Activated naive CD4-positive, alpha-beta T cell treated with anti-CD3 and anti-CD28 coated beads, Interleukin-2, amount 50 U/mL, for 16 hours (primary cell): ENCODE measurements at places on chromosomes 5 and 9.

- DNase-seq, result no peak
These were observed 36.0 kb upstream of the BARHL1 start for GRCh38 chr9:132546148-132547051.

DNA sequence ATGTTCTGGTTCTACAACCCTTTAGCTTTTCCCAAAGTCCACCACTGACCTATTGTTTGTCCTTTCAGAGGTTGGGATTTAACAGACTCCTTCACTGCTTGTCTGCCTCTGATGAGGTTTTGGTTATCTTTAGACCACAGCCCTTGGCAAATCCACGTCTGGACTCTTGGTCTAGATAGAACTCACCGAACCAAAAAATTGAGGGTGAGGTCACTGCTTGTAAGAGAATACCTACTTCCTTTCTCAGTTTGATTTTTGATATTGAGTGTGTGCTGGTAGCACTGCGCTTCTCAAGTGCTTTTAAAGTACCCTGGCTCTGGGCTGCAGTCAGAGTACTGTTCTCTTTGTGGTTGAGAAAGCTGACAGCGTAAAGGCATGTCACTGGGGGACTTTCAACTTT is 61.7 kb downstream of the JMY start:
- no peak for DNase-seq

- no peak for DNase-seq
These were observed 23.1 kb upstream of the ERCC6L2 start for GRCh38 chr9:95852059-95853032.

DNA sequence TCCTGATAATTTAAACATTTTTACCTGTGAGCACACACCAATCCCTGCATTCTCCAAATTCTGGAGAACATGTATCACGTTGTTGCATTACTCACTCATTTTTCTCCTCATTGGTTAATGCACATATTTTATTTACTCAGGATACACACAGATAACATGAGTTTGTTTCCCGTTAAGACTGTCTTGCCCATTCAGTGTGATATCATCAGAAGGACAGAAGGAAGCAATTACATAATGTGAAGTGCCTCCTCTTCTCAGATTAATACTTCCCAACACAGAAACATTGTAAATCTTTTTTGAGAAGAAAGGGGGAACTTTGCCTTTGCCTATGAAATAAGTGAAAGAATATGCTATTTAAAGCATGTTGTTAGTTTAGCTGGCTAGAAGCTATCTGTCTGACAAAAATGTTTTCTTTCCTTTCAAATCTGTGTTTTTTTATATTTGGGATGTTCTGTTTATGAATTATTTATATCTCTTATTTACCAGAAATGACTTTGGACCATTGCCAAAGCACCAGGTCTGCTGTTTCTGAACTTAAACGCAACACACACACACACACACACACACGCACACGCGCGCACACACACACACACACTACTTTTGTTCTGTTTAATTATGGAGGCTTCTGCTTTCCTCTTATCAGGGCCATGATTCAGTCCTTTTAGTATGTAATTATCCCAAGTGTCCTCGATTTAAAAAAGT is 186.5 kb downstream of the CHSY3 start:
- DNase-seq, result no peak

- no peak for DNase-seq
These were observed 144.9 kb downstream of the CDK5RAP2 start for GRCh38 chr9:120435091-120435490.

DNA sequence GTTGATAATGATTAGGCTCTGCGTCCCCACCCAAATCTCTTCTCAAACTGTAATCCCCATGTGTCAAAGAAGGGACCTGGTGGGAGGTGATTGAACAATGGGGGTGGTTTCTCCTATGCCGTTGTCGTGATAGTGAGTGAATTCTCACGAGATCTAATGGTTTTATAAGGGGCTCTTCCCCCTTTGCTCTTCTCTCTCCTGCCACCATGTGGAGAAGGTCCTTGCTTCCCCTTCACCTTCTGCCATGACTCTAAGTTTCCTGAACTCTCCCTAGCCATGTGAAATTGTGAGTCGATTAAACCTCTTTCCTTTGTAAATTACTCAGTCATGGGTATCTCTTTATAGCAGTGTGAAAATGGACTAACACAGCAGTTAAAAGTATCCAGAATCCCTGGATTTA is 715.2 kb upstream of the DMAC1 start:
- no peak for DNase-seq

DNA sequence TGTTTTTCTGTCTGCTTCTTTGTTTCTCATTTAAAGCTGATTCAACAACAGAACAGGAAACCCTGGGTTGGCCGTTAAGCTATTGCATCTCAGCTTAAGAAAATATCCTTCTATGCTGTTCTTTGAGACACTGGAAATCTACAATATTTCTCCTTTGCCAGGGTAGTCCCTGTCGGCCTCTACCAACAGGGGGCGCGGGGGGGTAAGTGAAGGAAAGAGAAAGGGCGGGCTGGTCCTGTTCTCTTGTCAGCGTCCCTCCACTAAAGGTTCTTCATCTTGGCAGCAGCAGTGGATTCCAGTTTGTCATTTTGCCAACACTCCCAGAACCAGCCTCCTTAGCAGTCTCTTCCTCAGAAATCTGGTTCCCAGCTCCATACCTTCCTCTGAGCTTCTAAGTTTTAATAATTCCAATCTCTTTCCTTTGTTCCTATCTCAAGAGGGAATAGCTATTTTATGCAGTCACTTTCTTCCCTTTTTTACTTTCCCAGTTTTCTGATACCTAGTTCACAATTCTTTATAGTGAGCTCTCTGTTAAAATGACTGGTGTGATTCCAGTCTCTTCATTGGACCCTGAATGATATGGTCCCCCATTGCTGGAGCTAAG is 222.3 kb downstream of the GLIS3 start:
- peak; percentile 26 for DNase-seq

DNA sequence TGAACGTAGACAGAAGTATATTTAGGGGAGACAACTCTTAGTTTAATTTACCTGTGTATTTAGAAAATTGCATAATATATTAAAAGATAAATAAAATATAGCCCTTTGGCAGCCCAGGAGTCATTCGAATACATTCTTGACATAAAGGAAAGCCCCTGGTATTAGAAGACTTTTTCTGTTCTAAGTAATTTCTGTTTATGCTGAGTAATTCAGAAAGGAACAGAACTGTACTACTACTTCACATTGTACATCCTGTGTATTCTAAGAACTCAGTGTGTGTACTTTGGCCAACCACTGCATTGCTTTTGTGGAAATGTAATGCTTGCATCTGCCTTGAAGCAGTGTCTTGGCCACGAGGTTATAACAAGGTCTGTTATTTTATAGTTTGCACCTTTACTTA is 136.4 kb downstream of the KDM4C start:
- no peak for DNase-seq

- DNase-seq, result no peak
These were observed 5.0 kb upstream of the IRX2 start for GRCh38 chr5:2756211-2757152.

- no peak for DNase-seq
These were observed 24.5 kb downstream of the PTGES2 start for GRCh38 chr9:128102861-128103588.

GRCh38 chr9:13088720-13089427 is 190.6 kb downstream of the MPDZ start:
- DNase-seq, result no peak

DNA sequence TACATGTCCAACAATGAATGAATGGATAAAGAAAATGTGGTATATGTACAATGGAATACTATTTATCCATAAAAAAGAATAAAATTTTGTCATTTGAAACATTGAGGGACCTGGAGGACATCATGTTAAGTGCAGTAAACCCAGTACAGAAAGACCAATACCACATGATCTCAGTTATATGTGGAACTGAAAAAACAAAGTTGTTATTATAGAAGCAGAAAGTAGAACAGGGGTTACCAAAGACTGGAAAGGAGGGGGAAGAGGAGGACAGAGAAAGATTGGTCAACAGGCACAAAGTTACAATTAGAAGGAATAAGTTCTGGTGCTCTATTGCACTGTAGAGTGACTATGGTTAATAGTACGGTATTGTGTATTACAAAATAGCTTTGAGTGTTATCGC is 233.8 kb downstream of the SEMA6A start:
- DNase-seq, result no peak

DNA sequence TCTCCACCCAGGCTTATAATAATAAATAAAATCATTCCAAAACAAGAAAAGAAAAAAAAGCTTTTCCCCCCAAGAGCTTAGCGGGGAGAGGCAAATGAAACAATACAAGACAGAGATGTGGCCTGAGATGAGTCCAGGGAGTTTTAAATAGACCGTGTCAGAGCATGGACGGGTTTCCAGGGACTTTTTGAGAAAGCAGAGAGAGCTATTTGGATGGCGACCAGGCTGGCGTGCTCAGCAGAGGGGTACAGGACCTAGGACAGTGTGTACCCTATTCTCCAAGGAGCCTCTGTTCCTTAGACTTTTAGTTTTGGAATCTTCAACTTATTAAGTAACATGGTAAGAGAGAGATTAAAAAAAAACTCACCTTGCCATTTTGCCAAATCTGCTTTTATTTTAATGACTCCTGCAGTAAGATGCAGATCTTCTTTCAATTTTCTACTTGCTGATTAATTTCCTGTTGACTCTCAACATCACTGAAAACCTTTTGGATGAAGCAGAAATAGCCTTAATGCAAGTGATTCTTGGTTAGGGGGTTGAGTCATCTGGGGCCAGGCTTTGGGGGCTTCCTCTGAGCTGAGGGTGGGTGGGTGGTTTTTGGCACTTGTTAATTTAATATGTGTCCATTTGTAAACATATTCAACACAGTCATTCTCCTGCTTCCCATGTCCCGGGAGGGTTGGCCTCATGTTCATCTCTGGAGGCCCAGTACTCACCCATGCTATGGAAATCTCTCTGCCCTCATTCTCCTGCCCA is 49.6 kb upstream of the OSMR start:
- DNase-seq, result no peak

DNA sequence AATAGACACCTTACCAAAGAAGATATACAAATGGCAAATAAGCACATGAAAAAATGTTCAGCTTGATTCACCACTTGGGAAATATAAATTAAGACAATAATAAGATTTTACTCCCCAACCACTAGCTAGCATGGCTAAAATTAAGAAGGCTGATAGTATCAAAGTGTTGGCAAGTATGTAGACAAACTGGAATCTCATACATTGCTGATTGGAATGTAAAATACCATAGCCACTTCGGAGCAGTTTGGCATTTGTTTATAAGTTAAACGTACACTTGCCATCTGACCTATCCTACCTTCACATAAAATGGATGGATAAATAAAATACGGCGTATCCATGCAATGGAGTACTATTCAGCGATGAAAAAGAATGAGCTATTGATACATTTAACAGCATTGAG is 129.2 kb downstream of the ZNF462 start:
- no peak for DNase-seq

DNA sequence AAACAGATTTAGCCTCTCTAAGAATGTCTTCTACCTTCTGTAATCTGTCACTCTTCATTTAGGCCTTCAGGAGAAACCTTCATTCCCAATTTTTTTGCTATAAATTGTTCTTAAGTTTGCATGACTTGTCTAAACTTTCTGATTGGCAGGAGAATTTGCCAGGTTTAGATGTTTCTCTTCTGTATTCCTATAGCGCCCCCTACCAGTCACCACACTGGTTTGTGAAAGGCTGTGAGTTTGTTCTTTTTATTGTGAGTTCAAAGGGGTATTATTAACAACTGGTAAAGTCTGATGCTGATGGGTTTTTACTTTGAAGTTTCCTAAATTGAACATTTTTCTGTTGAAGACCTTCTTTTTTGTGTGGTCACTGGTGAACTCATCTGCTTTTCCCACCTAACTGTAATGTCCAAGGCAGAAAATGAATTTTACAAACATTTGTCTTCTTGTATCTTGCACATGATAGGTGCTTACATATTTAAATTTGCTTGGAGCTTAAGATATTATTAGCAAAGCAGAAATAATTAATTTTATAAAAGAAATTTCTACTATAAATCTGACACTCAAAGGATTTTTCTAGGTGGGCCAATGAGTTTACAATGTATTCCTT is 18.4 kb upstream of the F2RL2 start:
- peak; percentile 52 for DNase-seq

DNA sequence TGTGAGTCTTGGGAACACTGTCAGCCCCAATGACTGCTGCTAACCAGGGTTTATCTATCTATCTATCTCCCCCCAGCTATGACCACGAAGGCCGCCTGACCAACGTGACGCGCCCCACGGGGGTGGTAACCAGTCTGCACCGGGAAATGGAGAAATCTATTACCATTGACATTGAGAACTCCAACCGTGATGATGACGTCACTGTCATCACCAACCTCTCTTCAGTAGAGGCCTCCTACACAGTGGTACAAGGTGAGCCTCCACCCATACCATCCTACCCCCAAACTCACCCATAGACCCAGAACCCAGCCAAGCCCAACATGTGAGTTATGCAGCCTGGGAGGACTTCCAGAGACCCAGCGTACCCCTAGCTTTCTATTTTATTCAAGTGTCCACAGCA is 65.4 kb upstream of the WWC1 start:
- DNase-seq, result no peak

GRCh38 chr5:27472000-27472763 is 433.8 kb upstream of the CDH9 start:
- DNase-seq, result no peak

DNA sequence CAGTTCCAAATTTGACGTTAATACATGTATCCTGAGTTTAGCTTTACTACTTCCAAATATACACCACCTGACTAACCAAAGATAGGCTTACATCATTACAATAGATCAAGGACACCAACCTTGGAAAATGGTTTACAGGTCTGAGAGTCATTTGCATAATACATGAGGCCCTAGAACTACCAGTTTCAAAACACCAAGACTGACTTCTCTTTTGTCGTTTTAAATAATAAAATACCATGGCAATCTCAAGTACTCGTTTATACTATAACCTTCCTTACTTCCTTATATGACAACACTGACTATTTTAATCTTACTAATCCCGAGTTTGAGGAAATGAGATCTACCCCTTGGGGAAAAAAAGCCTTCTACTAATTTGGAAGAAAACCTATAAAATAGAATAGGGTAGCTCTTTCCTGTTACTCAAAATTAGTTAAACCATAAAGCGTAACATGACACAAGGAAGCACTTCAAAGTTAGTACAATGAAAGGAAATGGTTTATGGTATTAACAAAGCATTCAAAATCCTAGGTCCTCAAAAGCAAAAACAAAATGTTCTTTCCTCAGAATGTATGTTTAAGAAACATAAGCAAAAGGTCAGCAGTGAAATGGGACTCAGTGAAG is 42.1 kb downstream of the UBQLN1 start:
- DNase-seq, result no peak

- no peak for DNase-seq
These were observed 9.2 kb upstream of the EGFL7 start for GRCh38 chr9:136653323-136654079.

- DNase-seq, result no peak
These were observed 301.8 kb upstream of the PRR16 start for GRCh38 chr5:120162321-120162720.

GRCh38 chr5:8650186-8650585 is 781.2 kb downstream of the MTRR start:
- DNase-seq, result no peak

DNA sequence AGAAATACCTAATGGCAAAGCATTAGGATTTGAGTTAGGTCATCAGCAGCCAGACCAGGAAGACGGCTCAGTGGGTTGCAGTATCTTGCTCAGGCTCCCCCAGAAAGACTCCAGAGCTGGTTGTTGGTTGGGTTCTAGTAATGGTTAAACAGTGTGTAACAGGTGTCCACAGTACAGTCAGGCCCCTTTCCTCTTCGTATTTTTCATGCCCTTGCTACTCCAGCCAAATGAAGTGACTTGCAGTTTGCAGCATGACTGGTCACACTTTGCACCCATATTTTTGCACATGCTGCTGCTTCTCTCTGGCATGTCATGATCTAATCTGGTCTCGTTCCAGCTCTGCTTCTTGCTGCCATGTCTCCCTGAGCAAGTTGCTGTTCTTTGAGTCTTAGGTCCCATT is 60.6 kb upstream of the TRPC7 start:
- no peak for DNase-seq
